ENCODE measurements at places on chromosomes 2 and 18.

- DNase-seq = no peak
These were observed 5.3 kb downstream of the CD8A start for GRCh38 chr2:86785456-86785855.

DNA sequence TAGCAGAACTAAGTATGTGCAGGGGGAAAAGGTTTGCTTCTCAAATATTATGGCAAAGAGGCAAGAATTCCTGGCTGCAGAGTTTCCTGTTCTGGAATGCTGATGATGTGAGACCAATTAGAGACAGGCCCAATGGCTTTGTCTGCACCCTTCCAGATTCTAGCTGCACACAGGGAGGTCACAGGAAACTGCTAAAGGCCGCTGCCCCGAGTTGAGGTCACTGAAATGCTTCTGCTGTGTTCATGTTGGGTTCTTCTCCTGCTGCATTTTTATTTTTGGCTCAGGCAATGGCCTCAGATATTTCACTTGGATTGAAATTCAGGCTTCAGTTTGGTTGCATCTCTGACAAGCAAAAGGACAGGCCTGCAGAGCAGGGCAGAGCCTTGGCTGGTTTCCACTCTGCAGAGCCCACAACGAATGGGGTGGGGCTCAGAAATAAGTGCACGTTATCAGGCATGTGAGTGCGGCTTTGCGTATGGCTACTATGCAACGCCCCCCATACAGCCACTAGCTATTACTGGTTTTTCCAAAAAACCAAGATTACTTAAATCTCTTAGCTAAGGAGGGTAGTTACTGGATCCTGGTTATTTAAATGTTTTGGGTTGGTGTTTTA lies 66.9 kb upstream of the FZD5 start:
- DNase-seq = no peak

- DNase-seq = no peak
These were observed 512.9 kb upstream of the ID2 start for GRCh38 chr2:8168876-8169424.

DNA sequence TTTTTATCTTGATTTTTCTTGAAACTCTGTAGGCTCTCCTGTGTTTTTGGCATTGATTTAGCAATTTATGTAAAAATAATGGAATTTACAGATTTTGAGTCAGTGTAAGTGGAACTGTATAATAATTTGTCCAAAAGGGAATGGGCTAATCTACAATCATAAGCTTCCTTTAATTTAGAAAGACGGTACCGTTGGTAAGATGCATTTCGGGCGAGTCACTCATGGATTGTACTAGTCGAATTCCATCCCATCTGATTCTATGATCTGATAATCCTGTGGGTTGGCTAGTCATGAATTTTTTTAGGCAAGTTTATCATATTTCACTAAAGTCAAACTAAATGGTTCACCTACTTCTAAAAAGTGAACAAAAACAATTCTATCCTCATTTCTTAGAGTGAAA lies 133.4 kb downstream of the ZNF407 start:
- DNase-seq = no peak

- DNase-seq = no peak
These were observed 6.7 kb downstream of the DYSF start for GRCh38 chr2:71460056-71460455.

GRCh38 chr2:238295144-238296112 lies 7.0 kb upstream of the PER2 start:
- DNase-seq = no peak

DNA sequence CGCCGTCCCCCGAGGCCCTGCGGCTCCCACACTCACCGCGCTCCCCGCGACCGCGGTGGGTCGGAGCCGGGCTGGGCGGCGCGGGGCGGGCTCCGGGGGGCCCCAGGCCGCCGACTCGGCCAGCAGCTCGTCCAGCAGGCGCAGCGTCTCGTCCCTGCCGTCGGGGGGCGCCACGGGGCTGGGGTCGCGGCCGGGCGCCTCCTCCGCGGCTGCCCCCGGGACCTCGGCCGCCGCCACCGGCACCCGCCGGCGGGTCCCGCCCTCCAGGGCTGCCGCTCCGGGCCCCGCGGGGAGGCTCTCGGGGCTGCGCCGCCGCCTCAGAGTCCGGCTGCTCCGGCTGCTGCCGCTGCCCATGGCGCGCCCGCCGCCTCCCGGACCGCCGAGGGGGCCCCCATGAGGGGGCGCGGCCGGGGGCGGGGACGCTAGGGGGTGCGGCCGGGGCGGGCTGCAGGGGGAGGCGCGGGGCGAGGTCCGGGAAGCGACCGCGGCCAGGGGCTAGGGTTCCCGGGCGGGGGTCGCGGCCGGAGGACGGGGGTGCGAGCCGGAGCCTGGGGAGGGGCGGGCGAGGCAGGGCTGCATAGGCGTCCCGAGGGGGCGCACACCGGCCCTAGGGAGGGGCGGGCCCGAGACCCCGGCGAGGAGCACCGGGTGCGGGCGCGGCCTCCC lies at the start of gene CYS1:
Gene CYS1, minus strand, starts transcription at position 542 of the 666 bp plus-strand sequence. Its CDS starts 188 bp downstream, at position 354.
- DNase-seq = no peak

- peak; percentile 66 for DNase-seq
These were observed 55.4 kb upstream of the CD28 start for GRCh38 chr2:203650860-203651613.

- DNase-seq = no peak
These were observed 194.7 kb downstream of the KLHL29 start for GRCh38 chr2:23579674-23580073.

- no peak for DNase-seq
These were observed 315.8 kb upstream of the KYNU start for GRCh38 chr2:142561656-142562055.

DNA sequence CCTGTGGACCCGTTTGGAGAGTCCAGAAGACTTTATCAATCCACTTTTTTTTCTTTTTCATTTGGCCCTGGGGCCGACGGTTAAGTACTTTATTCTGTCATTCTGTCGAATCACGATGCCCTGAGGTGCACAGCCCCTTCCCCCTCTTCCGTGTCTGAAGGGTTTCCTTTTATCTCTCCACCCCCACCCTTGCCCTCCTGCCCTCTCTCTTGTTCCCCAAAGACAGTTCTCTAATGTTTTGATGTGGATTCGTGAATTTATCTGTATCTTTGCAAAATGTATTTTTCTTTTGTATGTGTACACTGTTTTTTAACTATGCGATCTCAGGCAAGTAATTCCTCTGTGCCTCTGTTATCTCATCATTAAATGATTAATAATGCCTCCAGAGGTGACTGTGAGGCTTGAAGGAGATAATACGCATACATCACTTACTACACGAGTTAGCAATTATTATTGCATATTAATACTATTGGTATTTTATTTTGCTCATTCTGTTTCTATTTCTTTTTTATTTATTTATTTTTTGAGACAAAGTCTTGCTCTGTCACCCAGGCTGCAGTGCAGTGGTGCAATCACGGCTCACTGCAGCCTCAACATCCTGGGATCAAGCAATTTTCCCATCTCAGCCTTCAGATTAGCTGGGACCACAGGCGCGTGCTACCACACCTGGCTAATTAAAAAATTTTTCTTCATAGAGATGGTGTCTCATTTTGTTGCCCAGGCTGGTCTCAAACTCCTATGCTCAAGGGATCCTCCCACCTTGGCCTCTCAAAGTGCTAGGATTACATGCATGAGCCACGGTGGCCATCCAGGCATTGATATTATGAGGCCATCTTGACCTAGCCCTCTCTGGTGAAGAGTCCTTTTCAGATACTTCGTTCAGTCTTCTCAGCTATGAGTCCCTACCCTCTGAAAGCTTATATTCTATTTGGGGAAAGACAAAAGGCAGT lies 1.4 kb upstream of the CASP8 start:
- peak; percentile 43 for DNase-seq

- DNase-seq = no peak
These were observed 94.4 kb upstream of the ASAP2 start for GRCh38 chr2:9112079-9112721.

GRCh38 chr18:25669741-25670140 lies 317.8 kb upstream of the ZNF521 start:
- no peak for DNase-seq

DNA sequence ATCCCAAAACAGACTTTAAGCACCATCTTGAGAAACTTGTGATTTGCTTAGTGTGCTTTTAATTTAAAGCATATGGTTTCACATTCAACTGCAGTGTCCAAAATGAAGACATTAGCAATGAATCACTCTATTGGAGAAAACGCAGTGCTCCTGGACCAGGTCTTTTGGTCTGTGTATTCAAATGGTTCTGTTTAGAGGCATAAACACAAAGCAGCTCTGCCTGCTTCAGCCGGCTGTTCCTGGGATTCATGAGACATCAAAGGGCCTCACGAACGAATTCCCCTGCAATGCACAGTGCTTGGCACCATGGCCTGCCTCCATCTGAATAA lies 117.1 kb upstream of the SP5 start:
- no peak for DNase-seq

DNA sequence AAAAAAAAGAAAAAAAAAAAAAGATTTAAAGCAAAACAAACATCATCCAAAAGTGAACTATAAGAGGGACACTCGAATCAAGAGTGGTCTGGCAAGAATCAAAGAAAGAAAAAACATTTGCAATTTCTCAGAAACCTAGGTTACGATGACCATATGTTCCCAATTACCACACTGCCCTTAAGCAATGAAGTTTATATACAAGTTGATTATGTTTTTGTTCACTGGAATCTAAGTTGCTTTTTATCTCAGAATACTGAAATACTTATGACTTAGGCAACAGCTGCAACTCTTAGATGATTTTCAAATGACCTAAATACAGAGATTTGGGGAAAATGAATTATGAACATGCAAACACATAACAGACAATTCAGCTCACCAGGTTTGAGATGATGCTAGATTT lies 597.1 kb upstream of the CHAC2 start:
- DNase-seq = no peak

DNA sequence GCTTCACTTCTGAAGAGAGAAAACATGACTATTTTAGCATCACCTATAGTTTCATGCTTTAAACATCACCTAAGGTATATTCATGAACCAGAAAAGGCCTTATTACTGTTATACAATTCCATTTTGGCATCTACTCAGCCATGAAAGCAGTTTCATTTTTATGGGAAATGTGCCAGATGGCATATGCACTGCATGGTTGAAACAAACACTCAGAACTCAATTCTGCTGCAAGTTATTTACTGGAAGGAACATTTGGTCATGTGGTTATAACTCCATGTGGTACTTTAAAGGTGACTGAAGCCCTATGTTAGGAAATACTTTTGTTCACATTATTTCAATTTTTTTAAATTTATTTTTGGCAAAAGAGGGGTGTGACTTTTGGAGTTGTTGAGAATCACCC lies 287.5 kb upstream of the CRIM1 start:
- DNase-seq = no peak

DNA sequence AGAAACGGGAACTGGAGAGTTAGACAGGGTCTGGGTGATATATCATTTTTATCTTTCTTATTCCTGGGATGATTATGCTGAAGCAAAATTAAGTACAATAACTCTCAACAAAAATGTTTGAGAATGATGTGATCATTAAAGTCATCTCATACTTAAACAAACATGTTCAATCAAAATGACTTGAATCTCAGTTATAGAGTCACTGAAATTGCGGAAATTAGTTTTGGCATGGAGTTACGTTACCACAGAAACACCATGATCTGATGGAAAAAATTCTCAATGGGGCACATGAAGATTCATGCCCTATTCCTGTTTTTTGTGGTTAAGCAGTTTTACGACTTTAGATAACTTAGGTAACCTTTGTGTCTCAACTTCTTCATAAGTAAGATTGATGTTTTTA lies 757.7 kb downstream of the EPHA4 start:
- DNase-seq = no peak

DNA sequence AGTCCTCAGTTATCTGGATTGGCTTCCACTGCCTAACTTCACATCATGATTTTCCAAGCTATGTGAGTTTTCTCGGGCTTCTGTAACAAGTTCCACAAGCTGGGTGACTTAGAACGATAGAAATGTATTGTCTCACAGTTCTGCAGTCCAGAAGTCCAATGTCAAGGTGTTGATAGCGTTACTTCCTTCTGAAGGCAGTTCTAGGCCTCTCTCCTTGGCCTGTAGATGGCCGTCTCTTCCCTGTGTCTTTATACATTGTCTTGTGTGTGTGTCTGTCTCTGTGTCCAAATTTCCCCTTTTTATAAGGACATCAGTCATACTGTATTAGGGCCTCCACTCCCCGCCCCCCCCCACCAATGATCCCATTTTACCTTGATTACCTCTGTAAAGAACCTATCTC lies 7.5 kb downstream of the LTBP1 start:
- no peak for DNase-seq

- no peak for DNase-seq
These were observed 40.5 kb upstream of the REL start for GRCh38 chr2:60840880-60841279.

DNA sequence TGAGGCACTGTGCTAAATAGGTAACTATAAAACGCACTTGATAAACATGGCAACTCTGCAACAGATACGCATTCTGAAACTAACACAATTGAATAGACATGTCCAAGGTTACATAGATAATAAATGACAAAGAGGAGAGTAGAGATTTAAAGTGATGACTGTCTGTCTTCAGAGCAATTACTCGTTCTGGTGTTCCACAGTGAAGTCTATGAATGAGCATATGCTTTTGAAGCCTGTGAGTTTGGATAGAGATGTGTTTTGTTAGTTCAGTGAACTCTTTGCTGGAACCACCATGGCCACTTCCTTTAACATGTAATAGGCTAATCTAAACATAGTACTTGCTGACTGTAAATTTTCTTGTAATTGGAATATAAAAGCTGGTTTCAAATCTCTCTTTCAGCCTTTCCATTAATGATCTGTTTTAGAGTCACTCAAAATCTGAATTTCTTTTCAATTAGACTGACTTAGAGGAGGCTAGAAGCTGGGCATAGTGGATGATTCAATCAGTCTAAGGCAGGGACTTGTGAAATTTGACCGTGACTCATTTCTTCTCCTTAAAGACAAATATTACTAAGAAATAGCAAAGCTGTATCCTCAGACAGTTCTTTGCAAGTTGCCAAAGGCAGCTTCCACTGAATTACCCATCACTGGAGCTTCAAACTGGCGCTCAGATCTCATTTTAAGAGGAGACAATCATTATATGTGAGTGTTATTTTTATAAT lies 1130.1 kb upstream of the CELF4 start:
- no peak for DNase-seq

GRCh38 chr18:36420826-36421225 lies 123.3 kb downstream of the FHOD3 start:
- no peak for DNase-seq

- no peak for DNase-seq
These were observed 203.3 kb upstream of the SPOPL start for GRCh38 chr2:138298120-138298814.

- peak; percentile 84 for DNase-seq
These were observed 56.2 kb upstream of the SLC16A14 start for GRCh38 chr2:230124757-230125431.

DNA sequence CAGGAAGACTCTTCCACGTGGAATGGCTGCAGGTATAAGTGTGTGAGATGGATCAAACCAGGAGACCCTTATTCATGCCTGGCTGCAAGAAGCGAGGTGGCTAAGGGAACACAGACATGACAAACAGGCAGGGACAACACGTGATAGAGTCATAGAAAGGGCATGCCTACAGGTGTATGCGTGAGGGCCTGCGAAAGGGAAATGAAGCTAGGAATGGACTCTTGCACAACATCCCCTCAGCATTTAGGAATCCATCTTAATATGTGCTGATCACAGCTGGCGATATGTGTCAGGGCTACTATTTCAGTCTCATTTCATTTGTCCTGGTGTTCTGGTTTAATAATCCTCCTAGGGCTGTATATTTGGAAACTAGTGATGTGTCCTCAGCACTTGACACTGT lies 291.2 kb downstream of the MYT1L start:
- DNase-seq = no peak
